Activated T-helper 9 cell treated with anti-CD3 and anti-CD28 coated beads, Interleukin-2, amount 50 U/mL, for 16 hours (primary cell): ENCODE measurements at places on chromosomes 13 and 19.

GRCh38 chr13:48411147-48411794 is 1.6 kb downstream of the LPAR6 start:
- no peak for DNase-seq

DNA sequence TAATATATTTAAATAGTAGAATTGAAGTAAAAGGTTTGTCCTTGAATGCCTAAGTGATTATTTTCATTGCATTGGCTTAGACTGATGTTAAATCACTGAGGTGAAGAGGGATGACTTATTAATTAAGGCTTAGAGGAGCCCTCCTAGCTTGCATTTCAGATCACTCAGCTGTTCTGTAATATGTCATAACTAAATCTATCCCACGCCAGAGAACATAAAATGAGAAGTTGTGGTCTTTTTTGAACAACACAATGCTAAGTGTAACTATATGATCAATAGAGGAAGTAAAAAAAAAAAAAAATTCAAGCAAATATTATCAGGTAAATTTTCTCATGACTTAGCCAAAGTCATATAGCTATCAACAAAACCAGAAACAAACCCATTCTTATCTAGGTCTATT is 752.2 kb downstream of the GPC5 start:
- DNase-seq = no peak

- no peak for DNase-seq
Measured at GRCh38 chr19:9342610-9343304, 18.8 kb downstream of the ZNF559 start.

GRCh38 chr19:16482745-16483144 is 11.0 kb upstream of the EPS15L1 start:
- no peak for DNase-seq
